NCI-H774 (cell line): ENCODE measurements at places on chromosomes 3 and 15.

DNA sequence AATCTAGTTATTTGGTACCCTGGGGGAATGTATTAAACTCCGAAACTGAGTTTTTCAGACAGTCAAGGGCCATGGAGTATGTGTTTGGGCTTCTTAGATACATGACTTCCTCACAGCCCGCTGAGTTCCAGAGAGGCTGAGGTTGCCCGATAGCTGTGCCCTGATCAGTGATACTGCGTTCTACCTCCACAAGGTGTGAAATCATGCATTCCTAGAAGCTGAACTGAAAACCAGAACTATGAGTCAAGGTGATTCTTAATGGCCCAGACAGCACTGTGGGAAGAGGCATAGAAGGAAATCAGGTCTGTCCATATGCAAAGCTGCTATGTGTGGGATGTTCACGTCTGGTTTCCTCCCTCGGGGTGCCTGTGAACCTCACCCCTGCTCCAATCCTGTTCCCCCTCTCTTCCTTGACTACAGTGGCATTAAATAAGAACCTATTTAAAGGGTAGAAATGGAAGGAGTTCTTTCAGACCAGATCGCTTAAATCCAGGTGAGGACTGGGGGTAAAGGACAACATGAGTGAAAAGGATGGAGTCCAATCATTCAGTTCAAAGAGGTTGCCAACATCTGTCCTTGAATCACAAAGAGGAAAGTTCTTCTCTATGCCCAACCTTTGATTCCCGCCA is 74.3 kb downstream of the MYO1E start:
- DNase-seq = no peak

DNA sequence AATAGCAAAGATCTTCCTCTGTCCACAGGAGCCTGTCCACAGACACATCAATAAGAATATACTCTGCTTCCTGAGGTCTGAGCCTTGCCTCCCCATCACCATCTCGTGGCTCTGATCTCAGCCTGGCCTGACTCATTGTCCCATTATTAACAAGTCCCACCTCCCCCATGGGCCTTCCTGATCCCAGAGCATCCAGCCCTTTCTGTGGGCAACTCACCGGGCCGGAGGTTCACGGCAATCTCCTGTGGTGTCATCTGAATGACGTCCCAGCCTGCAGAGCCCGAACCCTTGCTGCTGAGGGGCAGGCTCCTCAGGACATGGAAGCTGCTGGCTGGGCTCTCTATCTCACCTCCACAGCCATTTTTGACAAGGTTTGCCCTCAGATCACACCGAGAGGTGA is 28.1 kb downstream of the ITGB5 start:
- no peak for DNase-seq

DNA sequence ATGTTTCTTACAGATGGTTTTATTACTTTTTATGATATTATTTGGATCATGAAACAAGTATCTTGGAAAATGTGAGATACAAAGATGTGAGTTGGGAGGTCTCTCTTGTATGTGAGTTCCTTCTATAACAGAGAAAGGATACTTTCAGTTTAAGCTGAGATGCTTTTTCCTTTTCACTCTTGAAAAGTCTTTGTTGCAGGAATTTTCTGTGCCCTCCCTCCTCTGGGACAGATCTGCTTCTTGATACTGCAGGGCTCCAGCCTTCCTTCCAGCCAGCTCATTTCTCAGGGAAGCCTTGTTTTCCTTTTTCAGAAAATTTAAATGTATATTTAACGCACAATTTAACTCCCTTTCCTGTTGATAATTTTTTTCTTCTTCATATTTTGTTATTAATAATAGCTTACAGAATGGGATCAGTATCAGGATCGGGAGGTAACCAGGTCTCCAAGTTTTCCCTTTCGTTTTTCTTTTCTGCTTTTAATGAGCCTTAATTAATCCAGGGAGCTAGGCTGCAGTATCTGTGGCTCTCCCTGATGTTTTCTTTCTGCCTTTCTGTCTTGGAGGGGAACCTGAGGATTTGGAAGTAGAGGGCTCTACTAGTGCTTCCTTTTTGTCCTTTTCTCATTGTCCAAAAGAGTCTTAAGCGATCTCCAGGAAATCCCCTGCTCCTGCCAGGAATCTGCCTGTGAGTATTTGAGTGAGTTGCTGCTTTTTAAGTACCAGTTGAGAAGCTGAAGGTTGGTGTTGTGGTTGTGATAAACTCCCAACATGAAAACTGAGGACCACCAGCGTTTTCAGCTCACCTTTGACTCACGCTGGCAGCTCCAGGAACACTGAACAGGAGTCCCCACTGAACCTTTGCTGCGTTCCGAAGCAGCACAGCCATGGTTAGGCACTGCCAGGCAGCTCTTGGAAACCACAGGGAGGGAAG is 105.7 kb downstream of the IGF1R start:
- DNase-seq = no peak

DNA sequence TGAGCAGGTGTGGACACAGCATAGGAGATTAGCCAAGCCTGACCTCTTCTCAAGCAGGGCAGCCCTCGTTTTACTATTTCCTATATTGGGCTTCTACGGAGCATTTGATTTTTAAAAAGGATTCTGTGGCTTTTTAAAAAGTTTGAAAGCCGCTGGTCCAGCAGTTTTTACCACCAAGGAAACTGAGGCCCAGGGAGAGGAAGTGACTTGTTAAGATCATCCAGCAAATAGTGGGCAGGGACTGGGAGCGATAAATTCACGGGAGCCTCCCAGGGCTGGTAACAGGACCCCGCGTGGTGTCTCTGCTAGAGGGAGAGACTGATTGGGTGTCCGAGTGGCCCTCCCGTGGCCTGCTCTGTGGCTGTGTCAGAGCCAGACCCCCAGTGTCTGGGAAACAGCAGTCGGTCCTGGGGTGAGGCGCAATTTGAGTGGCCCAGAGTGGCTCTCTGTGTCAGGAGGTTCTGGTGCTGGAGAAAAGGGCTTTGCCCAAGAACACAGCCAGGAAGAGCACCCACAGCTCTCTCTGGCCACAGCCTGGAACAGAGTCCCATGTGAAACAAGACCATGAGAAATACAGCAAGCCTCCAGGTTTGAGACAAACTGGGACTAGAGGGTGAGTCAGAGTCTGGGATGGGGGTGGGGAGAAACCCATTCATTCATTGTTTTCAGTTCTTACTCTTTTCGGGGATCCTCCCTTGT is 4.2 kb downstream of the FURIN start:
- no peak for DNase-seq

DNA sequence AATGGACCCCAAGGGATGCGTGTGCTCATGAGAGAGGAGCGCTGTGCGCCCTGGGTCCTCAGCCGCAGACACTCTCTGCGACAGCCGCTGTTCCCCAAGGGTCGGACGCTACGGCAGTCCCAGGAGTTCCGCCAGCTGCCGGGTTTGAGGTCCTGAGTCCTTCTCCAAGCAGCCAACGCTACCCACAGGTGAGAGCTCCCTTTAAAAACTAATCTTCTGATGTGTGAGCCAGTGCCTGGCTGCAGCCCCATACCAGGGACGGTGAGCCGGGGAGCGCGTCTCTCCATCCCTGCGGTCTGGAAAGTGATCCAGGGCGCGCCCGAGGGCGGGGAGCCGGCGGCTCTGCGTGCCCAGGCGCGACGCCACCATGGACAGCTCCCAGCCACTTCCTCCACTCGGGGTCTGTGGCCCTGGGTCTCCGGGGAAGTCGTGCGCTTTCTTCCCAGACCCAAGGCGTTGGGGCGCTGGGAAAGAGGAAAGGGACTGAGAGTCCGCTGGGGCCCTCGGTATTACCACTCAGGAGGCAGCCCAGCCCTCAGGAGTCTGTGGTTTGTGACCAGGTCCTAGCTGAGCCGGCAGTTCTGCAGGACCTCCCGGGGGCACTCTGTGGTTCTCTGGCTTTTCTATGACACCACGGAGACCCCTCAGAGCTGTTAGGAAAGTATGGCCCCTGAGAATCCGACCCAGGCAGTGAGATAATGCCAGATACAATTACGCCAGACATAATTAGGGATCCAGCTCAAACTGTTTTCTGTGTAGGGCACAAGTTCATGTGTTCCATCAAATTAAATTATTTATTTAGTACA is 1.4 kb downstream of the CEMIP start:
- DNase-seq = no peak

- no peak for DNase-seq
Measured at GRCh38 chr3:80408030-80408721, 640.4 kb upstream of the ROBO1 start.

- no peak for DNase-seq
Measured at GRCh38 chr15:59150185-59150584, 45.2 kb downstream of the CCNB2 start.
